ENCODE measurements at places on chromosomes 11 and 22.

DNA sequence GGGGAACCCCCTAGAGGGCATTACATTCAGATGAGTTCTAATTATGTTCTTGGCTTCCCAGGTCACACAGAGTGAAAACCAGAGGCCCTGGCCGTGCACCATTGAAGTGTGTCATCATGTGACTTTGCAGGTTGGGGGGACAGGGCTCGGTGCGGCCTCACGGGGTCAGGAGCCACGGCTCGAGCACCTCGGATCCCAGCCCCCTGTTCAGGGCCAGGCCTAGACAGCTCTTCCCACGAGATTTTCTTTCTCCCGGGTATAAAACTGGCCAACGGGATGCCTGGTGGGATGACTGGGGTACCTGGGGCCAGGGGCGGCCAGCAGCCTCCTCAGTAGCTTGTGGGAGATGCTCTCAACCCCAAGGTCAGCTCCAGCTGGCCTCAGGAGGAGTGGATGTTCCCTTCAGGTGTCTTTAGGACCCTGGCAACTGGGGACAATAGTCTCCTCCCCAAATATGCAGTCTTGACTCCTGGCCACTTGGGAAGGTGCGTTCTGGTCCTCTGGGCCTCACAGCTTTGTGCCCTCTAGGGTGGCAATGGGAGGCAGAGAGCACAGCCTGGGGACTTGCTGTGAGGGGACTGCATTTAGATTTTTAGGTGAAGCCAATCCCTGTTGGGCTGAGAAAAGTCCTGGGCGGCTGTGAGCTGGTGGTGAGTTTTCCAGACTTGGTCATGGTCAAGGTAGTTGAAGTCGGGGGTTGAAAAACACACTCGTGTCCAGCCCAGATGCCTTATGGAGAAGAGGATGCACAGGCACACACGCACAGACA, 95.6 kb downstream of the KCNQ1 start:
- DNase-seq: no peak

DNA sequence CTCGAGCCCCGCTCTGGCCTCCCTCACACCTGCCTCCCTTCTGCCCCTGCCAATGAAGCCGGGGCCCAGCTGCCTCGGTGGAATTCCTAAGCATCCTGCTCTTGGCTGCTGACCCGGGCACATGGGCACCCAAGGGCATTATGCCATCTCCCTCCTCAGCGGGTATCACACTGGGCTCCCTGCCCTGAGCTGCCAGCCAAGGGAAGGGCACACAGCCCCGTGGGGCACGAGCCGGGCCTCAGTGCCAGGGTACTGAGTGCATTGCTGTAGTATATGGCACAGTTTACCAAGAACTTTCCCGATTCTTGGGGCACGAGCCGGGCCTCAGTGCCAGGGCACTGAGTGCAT, 43.8 kb upstream of the JAM3 start:
- DNase-seq: no peak

DNA sequence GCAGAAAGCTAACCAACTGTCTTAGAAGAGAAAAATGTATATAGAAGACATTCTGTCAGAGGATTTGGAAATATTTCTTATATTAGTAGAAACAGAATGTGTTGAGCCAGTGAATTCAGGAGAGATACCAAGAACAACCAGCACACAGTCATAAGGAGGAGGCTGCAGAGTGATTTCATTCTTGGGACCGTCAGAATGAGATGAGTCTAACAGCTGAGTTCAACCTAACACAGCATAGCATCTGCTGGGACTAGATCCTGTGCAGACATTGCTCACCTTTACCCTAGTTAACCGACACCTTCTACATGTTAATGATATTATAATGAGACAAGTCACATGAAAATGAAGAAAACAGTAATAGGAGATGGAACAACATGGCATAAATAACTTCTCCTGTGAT, 85.5 kb downstream of the XRRA1 start:
- no peak for DNase-seq

DNA sequence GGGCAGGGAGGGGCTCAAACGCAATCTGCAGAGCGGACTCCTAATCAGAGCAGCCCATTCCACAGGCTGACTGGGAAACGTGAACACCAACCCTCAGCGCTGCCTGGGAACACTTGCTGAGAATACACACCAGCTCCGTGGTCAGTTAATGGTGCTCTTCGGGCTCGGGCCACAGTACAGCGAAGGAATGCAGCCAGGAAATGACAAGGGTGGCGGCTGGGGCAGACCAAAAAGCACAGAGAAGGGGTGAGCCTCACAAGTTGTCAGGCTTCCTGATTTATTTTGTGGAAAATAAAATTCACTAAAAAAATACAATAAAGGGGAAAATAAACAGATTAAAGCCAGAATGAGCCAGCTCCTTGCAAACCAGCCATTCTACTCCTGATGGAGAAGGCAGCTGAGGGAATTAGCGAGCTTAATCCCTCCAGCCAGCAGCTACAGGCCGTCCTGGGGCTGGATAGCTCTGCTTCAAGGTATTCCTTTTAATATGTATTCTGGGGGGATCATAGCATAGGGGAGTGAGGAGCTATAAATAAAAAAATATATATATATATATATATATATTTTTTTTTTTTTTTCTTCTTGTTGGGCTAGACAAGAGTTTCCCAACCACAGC, 165.5 kb upstream of the NTM start:
- DNase-seq: no peak

DNA sequence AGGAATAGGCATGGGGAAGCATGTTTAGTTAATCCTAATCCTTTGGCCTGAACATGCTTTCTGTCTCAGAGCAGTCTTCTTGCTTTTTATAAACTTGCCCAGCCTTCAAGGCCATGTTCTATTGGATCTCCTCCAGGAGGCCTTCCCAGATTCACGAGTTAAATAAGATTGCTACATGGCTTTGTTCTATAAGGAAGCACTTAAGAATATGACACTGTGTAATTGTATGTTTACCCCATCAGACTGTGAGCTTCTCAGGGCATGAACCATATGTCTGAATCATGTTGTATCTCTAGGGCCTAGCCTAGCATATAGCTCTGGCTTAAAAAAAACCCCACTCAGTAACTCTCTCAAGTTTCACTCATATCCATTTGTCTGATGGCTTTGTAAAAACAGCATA, 26.4 kb upstream of the UCP3 start:
- DNase-seq: no peak

DNA sequence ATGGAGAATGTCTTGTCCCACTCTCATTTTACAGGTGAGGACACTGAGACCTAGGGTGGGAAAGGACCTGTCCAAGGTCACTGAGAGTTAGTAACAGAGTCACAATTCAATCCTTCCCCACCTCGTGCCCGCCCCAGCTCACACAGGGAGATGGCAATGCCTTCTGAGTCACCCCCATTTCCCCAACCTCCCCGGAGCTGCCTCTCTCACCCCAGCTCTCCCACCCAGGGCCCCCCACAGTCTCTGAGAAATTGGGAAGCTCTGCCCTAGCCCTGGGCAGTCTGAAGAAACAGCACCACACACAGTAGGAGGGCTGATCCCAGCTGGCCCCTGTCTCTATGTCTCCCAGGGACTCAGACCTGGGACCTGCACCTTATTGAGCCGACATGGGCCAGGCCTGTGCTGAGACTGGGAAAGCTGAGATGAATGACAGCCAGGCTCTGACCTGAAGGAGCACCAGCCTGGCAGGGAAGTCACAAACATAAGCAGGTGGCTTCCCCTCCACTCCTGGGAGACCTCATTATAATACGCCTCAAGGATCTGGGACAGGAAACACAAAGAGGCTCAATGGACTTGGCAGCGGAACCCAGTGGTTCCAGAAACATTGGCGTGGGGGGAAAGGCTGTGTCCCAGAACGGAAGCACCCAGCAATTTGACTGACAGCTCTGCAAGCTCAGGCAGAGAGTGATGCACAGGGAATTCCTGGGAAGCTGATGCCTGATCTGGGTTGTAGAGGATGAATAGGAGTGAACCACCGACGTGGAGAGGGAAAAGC, 51.0 kb downstream of the CD6 start:
- DNase-seq: no peak

- DNase-seq: no peak
These were observed 73.4 kb downstream of the WNT7B start for GRCh38 chr22:45903355-45904135.

DNA sequence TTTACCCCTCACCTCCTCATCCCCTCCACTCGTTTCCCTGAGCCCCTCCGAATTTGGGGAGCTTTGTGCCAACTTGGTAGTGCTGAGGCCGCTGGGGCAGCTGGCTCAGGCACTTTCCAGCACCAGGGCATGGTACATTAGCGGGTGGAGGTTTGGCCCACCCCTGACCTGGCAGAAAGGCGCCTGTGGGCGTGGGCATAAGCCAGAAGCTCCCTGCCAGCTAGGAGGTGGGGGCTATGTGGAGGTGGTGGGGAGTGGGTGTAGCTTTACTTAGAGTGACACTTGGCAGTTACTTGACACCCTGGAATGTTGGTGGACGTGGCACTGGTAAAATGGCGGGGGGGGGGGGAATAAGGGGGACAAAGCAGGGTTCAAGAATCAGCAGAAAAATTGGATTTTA, 10.3 kb upstream of the IGF2 start:
- DNase-seq: no peak

- DNase-seq: no peak
These were observed 464.0 kb downstream of the BRD1 start for GRCh38 chr22:49363526-49364230.

DNA sequence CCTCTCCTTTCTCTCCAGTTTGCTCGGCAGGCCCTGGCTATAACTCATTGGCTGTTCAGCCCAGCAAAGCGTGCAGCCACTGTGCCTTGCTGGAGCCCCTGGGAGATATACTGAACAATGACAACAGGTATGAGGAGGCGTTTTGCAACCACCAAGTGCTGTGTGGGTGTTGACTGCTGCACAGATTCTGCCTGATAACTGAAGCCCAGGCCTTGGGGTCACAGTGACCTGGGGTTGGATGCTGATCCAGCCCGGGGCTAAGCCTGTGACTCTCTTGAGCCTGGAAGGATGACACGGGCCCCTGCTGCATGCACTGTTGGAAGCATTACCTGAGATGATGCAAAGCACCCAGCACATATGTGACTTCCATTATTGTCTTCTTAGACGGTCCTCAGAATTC, 13.7 kb upstream of the A4GALT start:
- no peak for DNase-seq

GRCh38 chr11:31361743-31362142, 7.8 kb downstream of the DCDC1 start:
- DNase-seq: no peak

GRCh38 chr22:30212363-30212995, 34.1 kb downstream of the LIF start:
- no peak for DNase-seq

DNA sequence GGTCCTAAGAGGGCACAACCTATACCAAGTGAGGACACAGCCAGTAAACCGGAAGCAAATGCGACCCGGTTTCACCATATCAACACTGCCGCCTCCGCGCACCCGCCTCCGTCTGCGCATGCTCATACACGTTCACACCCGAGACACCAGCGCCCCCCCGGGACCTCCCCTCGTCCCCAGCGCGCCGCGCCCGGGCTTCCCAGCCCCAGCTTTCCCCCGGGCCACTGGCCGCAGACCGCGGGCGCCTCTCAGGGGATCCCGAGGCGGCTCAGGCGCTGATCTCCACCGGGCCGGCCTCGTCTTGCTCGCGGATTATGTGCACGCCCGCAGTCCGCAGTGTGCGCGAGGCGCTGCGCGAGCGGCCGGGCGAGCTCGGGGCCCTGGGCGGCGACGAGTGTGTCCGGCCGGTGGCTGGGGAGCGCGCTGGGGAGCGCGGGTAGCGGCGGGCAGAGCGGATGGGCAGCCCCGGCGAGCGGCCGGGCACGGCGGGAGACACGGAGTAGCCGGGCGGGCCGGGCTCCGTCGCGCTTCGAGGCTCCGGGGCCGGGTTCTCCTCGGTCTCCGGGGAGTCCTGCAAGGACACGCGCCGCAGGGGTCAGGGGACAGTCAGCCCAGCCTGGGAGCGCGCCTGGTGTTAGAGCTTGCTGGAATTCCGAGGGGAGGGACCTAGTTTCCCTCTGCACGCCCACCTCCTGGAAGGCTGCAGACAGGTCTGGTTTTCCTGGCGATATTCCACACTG, 2.0 kb downstream of the HEPN1 start:
- no peak for DNase-seq

GRCh38 chr11:42363701-42364100, 904.2 kb upstream of the LRRC4C start:
- DNase-seq: no peak

DNA sequence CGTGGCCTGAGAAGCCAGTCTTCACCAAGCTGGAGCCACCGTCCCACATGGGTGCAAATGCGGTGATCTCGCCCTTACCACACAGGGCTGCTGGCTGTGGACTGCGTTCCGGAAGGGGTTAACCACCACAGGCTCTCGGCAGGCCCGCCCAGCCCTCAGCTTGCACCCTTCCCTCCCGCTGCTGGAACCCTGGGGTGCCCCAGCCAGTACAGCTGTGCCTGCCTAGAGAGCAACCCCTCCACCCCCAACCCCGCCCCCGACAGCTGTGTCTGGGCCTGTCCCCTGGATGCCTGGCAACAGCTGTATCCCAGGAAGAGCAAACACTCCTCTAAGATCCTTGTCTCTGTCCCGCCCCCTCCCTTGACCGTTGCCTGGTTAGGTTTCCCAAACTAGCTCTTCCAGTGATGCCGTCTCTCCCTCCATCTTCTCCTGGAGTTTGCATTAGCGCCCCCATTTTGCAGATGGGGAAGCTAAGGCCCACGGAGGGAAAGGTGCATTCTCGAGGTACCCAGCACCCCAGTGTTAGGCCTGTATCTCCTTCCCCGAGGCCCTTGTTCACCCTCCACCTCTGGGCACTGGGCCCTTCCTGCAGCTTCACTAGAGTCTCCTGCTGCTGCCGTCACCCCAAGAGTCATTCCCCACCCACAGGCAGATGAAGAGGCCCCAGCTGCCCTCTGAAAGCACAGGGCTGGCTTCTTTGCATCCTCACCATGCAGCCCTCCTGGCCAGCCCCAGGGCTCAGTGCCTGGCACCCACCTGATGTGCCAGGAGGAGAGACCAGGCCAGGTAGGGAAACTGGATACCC, 12.6 kb upstream of the COX8A start:
- DNase-seq: peak; percentile 64

- DNase-seq: no peak
These were observed 47.5 kb downstream of the IRAG1 start for GRCh38 chr11:10646005-10646404.

GRCh38 chr22:39530692-39531331, 1.7 kb downstream of the RPS19BP1 start:
- no peak for DNase-seq

- DNase-seq: no peak
These were observed 869 bp downstream of the FAM83F start for GRCh38 chr22:39995393-39996252.

GRCh38 chr11:117832511-117832910, 8.0 kb upstream of the FXYD2 start:
- no peak for DNase-seq

- DNase-seq: no peak
These were observed 8.1 kb downstream of the CSF2RB start for GRCh38 chr22:36921309-36922104.

DNA sequence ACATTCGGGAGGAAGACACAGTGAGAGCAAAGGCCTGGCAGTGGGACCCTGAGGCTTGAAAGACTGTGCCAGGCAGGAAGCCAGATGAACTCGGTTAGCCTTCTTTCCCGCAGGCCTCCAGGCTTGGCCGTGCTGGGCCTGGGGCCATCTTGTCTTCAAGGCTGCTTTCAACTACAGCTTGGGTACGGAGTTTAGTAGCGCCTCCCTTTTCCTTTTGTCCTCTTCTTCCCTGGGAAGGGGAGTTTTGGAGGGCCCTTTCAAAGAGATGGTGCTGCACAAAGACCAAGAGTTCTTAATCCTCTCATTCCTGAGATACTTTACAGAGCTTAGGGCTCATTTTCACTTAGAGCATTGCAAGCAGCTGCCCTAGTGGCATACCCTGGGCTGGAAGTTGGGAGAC, 87.5 kb downstream of the TP53I11 start:
- DNase-seq: no peak

GRCh38 chr22:44407171-44407986, 90.7 kb downstream of the RTL6 start:
- no peak for DNase-seq

GRCh38 chr11:65014726-65015227, 817 bp downstream of the ARL2 start:
- no peak for DNase-seq

All from NCI-H1105 (cell line).